ENCODE measurements at places on chromosomes 7 and 10.

GRCh38 chr10:123945325-123945920 lies 53.8 kb upstream of the CPXM2 start:
- peak; percentile 27 for DNase-seq

DNA sequence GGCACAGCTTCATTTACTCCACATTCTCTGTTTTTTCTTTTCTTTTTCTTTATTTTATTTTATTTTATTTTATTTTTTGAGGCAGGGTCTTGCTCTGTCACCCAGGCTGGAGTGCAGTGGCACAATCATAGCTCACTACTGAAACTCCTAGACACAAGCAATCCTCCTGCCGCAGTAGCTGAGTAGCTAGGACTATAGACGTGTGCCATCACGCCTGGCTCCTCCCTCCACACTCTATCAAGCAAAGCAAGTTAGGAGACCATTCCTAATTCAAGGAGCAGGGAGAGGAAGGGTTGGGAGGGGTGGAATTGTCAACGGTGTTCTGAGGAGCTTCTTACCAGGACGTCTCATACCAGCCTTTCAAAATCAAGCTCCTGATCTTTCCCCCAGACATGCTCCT lies 52.4 kb downstream of the OAT start:
- no peak for DNase-seq

- no peak for DNase-seq
Measured at GRCh38 chr7:76343931-76344321, 14.9 kb downstream of the YWHAG start.

DNA sequence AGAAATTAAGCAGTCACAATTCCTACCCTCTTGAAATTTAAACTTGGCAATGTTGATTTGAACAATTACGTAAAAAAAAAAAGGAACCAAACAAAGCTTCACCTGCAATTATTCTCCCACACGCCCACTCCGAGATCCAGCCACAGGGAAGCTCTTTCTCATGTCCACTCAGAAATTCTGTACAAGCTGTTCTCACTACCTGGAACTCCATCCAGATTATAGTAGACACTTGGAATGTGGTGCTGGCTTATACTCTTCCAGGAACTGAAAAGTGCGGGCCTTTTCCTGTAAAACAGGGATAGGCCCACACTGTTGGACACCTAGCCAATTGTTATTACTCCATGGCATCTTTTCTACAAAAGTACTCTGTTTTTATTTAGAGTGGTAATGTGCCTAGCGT lies 20.3 kb upstream of the TOMM7 start:
- DNase-seq = no peak

DNA sequence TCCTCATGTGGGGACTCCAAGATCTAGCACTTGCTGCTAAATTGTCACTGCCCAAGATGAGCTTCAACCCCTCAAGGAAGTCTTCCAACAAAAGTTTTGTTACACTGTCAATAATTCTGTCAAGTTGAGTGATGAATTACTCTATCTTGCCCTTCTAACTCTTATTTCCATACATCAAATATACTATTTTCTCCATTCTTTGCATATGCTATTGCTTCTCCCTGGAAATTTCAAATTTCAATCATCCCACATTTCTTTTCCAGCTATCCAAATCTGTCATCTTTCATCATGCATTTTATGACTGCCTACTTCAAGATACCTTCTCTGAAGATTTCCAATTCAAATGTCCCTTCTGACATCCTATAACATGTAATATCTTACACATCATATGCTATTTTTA lies 175.2 kb upstream of the KCND2 start:
- DNase-seq = no peak

- no peak for DNase-seq
Measured at GRCh38 chr7:103921692-103922091, 67.8 kb downstream of the RELN start.

GRCh38 chr10:69731184-69731583 lies 70.5 kb upstream of the COL13A1 start:
- DNase-seq = no peak

GRCh38 chr10:32481606-32482005 lies 35.7 kb downstream of the CCDC7 start:
- DNase-seq = no peak

DNA sequence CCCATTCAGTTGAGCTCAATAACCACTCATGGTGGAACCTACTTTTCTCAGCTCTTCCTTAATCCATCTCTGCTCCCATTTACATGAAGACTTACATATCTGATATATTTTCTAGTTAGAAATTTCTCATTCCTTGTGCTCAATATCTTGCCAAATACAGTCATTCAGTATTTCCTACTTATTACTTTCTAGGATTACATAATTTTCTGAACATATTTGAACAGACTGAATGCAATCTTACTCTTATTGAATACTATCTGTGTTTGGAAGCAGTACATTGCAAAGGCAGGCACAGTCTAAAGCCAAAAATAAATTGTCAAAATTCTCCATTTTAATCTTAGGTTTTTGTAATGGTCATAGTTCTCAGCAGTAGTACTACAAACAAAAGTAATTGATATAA lies 126.0 kb downstream of the GNAI1 start:
- no peak for DNase-seq

GRCh38 chr10:110372656-110373055 lies 67.9 kb upstream of the SMNDC1 start:
- no peak for DNase-seq
